ENCODE measurements at places on chromosomes 2 and 18.

DNA sequence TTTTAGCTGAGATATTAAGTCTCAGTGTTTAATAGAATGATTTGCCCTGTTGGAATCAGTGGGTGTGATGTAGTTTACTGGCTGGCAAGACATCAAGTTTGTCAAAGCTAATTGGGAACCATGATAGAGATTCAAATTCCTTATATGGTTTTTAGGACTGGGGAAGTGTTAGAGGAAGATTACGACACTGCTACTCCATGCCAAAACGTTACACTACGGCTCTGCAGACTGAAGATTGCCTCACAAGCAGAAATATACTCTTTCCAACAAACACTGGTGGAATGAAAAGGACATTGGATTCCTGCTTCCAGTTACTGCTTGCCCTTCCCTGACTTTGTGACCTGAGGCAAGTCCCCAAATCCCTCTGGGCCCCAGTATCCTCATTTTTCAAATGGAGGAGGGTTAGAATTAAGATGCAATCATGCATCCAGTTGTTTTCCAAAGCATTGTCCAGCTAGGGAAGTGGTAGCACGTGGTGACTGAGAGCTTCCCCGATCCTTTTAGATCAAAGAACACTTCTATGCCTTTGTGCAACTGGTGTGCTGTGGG is 147.6 kb downstream of the CDC42EP3 start:
- no peak for DNase-seq

- no peak for DNase-seq
Measured at GRCh38 chr2:18363348-18363747, 197.1 kb downstream of the RDH14 start.

- DNase-seq = no peak
Measured at GRCh38 chr2:120472031-120472430, 126.1 kb downstream of the INHBB start.

DNA sequence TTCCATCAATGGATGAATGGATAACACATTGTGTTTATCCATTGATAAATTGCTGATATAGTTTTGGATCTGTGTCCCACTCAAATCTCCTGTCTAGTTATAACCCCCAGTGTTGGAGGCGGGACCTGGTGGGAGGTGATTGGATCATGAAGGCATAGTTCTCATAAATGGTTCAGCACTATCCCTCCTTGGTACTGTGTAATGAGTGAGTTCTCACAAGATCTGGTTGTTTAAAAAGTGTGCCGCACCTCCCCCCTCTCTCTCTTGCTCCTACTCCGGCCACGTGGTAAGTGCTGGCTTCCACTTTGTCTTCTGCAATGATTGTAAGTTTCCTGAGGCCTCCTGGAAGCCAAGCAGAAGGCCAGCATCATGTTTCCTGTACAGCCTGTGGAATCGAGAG is 23.9 kb upstream of the SPATA3 start:
- no peak for DNase-seq

GRCh38 chr2:26644188-26644835 is 3.1 kb upstream of the CIB4 start:
- no peak for DNase-seq

DNA sequence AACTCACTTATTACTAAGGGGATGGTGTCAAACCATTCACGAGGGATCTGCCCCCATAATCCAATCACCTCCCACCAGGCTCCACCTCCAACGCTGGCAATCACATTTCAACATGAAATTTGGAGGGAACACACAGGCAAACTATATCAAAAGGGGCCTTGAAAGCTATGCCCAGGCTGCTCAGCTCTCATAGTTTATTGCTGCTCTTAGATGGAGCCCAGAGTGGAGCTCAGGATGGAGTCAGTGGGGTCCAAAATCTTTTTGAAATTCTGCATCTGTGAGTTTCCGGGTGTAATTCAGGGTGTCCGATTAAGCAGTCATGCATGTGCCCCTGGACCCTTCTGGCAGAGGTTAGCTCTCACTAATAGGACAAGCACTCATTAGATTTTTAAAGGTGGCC is 24.3 kb downstream of the RHOB start:
- DNase-seq = no peak

DNA sequence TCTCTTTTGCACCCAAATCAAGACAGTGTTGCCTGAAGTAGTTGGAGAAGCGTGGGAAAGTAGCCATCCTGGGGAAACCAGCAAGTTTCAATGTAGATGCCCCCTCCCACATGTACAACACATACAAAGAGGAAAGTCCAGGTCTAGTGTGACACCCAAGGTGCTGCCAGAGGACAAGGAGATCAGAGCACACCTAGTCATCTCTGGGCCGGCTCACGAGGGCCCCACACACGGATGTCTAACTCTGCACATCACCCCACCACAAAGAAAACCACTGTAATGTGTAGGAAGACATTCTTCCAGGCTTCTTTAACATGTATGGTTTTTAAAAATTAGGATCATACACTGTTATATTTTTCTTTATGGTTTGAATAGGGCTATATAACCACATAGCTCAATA is 21.6 kb downstream of the PARD6G start:
- DNase-seq = no peak

DNA sequence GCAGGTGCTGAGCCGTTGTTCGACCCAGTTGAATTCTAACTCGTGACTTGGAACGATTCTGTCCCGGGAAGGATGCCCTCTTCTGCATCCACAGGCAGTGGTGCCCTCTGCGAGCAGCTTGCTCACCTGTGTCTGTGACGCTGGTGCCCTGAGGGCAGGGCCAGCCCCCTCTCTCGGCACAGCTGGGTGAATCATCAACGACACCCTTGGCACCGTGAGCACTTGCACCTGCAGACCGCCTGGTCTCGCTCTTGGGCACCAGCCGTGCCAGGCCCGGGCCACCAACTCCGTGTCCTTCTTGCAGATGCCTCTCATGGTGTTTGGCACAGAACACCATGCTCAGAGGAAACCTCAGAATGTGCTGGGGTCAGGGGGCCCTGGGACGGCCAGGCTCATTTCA is 75.0 kb downstream of the SLC66A2 start:
- no peak for DNase-seq

DNA sequence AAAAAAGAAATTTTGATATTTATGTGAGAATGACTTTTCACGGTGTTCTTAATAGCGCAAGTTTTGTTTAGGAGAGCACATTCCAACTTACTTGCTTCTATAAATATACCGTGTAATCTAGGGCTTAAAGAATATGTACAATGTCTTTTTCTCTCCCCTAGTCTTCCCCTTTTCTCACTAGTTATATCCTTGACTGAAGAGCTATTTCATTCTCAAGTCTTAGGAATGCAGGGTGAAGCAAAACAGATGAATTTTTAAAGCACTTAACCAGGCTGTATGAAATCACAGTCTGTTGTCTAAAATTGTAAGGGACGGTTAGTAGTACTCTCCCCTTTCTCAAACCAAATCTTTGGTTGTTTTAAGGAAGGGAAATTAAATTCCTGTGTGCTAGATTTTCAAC is 29.6 kb upstream of the SLC30A6 start:
- no peak for DNase-seq
